ENCODE measurements at places on chromosomes 7 and 10. TPM values are rescaled to one million over a fixed set of nuclear protein-coding genes. Genes with fewer than 3 reads are reported as not detected.

- peaks cover 17% of the 10 kb centered on the region for H3K4me1 ChIP-seq
- DNase-seq: no peak
- peaks cover 2% of the 10 kb centered on the region for H3K36me3 ChIP-seq
These were observed 199.2 kb downstream of the PHF14 start for GRCh38 chr7:11172835-11173234.

FFAR4 gene
- not detected for total RNA-seq

CCT6A gene
- 237 TPM for total RNA-seq

GRCh38 chr7:159218170-159218569 is 73.5 kb upstream of the VIPR2 start:
- H3K4me1 ChIP-seq: no peaks in the 10 kb centered on the region
- DNase-seq: no peak
- no peaks in the 10 kb centered on the region for H3K36me3 ChIP-seq
- no peak overlapping the region for H3K27ac ChIP-seq

DNA sequence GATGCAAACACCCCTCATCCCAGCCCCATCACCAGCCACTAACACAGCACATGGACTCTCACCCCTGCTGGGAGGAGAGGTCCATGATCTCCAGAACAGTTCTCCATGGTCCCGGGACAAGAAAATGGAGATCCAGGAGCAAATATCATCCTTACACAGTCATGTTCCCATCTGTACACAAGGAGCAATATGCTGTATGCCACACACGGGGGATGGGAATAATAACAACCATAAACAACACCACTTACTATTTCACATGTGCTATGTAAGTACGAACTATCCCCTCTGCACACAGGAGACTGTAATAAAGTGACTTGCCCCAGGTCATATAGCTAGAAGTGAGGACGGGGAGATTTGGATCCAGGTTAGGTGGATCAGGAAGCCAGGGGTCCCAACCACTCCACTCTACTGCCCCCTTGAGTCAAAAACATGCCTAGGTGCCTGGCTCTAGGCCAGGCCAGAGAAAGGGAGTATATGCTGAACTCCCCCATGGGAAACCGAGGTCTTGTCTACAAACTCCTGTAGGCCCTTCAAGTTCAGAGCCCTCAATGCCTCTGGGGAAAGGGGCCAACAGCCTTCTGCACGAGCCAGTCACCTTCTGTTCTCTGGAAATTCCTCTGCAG is 34.1 kb downstream of the LRRC20 start:
- peak; percentile 57 for DNase-seq
- no peaks in the 10 kb centered on the region for H3K27me3 ChIP-seq
- H3K4me3 ChIP-seq: no peak overlapping the region
- no peaks in the 10 kb centered on the region for H3K4me1 ChIP-seq
- H3K27ac ChIP-seq: no peak overlapping the region

DNA sequence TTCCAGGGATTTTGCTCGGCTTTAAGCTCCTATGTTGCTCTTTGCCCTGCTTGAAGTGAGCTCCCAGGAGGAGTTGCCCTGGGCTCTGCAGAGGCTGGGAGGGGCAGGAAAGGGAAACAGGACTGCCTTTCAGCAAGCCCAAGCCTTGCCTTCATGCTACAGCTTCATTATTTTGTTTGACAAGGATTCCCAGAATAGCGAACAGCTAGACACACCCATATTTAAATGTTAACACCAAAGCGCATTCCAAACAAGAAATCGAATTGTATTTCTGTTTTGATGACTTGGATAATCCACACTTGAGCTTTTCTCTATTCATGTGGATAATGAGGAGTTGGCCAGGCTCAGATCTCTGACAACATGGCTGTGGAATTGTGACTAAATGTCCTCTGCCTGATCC is 6.3 kb downstream of the KIAA1217 start:
- no peak for DNase-seq
- peaks cover 27% of the 10 kb centered on the region for H3K27me3 ChIP-seq
- H3K4me1 ChIP-seq: peaks cover 4% of the 10 kb centered on the region
- H3K36me3 ChIP-seq: no peaks in the 10 kb centered on the region

DNA sequence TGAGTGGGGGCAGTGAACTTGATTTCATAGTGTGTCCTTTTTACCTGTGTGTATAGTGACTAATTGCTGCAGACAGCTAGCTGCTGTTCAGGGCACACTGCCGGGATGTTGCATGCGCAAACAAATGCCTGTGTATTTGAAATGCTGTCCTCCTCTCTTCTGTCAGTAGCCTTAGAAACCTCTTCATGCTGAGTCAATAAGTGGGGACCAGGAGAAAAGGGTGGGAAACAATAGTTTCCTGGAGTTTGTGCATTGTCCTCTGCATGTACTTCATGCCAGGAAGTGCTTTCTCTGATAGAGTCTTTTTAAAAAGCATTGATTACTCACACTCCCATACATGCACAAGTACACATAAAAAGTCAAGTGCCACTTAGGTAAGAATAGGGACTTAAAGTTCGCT is 1183.7 kb upstream of the CELF2 start:
- no peak overlapping the region for H3K4me3 ChIP-seq
- H3K27ac ChIP-seq: no peak overlapping the region
- DNase-seq: no peak

- no peaks in the 10 kb centered on the region for H3K4me1 ChIP-seq
- no peaks in the 10 kb centered on the region for H3K27me3 ChIP-seq
- H3K4me3 ChIP-seq: no peak overlapping the region
- H3K27ac ChIP-seq: no peak overlapping the region
These were observed 335.3 kb downstream of the MAGI2 start for GRCh38 chr7:79118143-79118542.

CPA2 gene
- 0.18 TPM for total RNA-seq

DNA sequence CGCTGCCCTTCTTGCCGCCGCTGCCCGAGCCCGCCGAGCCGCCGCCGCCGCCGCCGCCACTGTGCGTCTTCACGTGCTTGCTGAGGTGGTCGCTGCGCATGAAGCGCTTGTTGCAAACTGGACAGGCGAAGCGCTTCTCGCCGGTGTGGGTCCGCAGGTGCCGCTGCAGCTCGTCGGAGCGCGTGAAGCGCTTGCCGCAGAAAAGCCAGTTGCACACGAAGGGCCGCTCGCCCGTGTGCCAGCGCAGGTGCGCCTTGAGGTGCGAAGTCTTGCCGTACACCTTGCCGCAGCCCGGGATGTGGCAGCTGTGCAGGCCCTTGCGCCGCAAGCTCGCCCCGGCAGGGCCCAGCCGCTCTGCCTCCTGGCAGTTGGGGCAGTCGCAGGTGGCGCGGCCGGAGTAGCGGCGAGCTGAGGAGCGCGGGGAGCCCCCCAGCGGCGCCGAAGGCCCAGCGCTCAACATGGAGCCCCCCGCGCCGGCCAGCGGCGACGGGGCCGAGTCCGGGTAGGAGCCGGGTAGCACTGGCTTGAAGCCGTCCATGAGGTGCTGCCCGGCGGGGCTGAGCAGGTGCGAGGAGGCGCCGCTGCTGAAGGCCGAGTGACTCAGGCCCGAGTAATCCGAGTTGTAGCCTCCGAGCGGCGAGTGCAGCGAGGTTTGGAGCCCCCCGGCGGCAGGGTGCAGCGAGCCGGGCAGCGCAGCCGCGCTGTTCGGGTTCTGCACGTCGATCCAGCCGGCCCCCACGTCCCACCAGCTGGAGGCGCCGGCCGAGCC is 2.1 kb downstream of the SP8 start:
- H3K27me3 ChIP-seq: peaks cover 62% of the 10 kb centered on the region
- H3K4me1 ChIP-seq: peaks cover 24% of the 10 kb centered on the region
- H3K27ac ChIP-seq: no peak overlapping the region

ADIRF gene
- total RNA-seq: not detected

DNA sequence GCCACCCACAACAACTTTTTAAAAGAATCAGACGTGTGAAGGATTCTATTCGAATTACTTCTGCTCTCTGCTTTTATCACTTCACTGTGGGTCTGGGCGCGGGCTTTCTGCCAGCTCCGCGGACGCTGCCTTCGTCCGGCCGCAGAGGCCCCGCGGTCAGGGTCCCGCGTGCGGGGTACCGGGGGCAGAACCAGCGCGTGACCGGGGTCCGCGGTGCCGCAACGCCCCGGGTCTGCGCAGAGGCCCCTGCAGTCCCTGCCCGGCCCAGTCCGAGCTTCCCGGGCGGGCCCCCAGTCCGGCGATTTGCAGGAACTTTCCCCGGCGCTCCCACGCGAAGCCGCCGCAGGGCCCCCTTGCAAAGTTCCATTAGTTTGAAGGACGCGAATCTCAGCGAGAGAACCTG is 461 bp upstream of the HTRA1 start:
- H3K4me1 ChIP-seq: peaks cover 9% of the 10 kb centered on the region
- peak overlapping the region; percentile 6 for H3K4me3 ChIP-seq
- no peak overlapping the region for H3K27ac ChIP-seq
- peaks cover 58% of the 10 kb centered on the region for H3K27me3 ChIP-seq
- H3K36me3 ChIP-seq: no peaks in the 10 kb centered on the region

GRCh38 chr10:79202188-79203013 is 133.6 kb downstream of the ZMIZ1 start:
- peaks cover 3% of the 10 kb centered on the region for H3K36me3 ChIP-seq
- H3K4me3 ChIP-seq: no peak overlapping the region
- H3K27ac ChIP-seq: no peak overlapping the region
- H3K4me1 ChIP-seq: no peaks in the 10 kb centered on the region
- peak; percentile 70 for DNase-seq

GPR15LG gene
- not detected for total RNA-seq

- H3K27ac ChIP-seq: no peak overlapping the region
- peaks cover 3% of the 10 kb centered on the region for H3K27me3 ChIP-seq
- no peak for DNase-seq
These were observed 1.5 kb downstream of the CYP3A7 start for GRCh38 chr7:99733448-99733847.

- no peaks in the 10 kb centered on the region for H3K36me3 ChIP-seq
- no peak overlapping the region for H3K4me3 ChIP-seq
- peaks cover 19% of the 10 kb centered on the region for H3K27me3 ChIP-seq
- no peak for DNase-seq
- H3K27ac ChIP-seq: no peak overlapping the region
These were observed 84.4 kb upstream of the FAM171A1 start for GRCh38 chr10:15455456-15455855.

GRCh38 chr7:47308808-47309207 is 273.1 kb downstream of the TNS3 start:
- H3K27ac ChIP-seq: no peak overlapping the region
- no peaks in the 10 kb centered on the region for H3K36me3 ChIP-seq
- H3K4me3 ChIP-seq: no peak overlapping the region
- DNase-seq: no peak
- no peaks in the 10 kb centered on the region for H3K4me1 ChIP-seq

SLC26A3 gene
- not detected for total RNA-seq

CAMK1D gene
- total RNA-seq: 16.3 TPM

- H3K4me1 ChIP-seq: no peaks in the 10 kb centered on the region
- H3K27ac ChIP-seq: no peak overlapping the region
- H3K27me3 ChIP-seq: no peaks in the 10 kb centered on the region
- no peak for DNase-seq
These were observed 251.2 kb upstream of the GRB10 start for GRCh38 chr7:51033727-51034520.

DNA sequence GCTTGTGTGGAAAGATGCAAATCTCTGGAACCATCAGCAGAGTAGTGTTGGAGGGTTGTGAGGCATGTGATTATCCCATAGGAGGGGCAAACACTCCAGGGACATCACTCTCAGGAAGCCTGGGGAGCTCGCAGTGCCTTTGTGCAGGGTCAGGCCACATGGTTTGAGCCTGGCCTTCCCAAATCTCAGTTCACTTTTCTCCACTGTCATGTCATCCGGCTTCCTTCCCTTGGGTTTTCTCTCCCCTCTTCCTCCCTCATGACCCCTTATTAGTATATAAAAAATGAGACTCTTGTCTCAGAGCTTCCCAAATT is 20.4 kb downstream of the TSPAN14 start:
- H3K4me3 ChIP-seq: no peak overlapping the region
- H3K36me3 ChIP-seq: peaks cover 51% of the 10 kb centered on the region
- peak overlapping the region; percentile 91 for H3K27ac ChIP-seq
- H3K4me1 ChIP-seq: peaks cover 86% of the 10 kb centered on the region
- DNase-seq: no peak

- H3K36me3 ChIP-seq: peaks cover 89% of the 10 kb centered on the region
- DNase-seq: no peak
- no peaks in the 10 kb centered on the region for H3K27me3 ChIP-seq
- peak overlapping the region; percentile 61 for H3K4me3 ChIP-seq
These were observed 47.8 kb downstream of the IKZF1 start for GRCh38 chr7:50352282-50352681.

- no peak for DNase-seq
- H3K4me3 ChIP-seq: no peak overlapping the region
- no peaks in the 10 kb centered on the region for H3K27me3 ChIP-seq
- H3K36me3 ChIP-seq: no peaks in the 10 kb centered on the region
- H3K27ac ChIP-seq: no peak overlapping the region
- H3K4me1 ChIP-seq: peaks cover 2% of the 10 kb centered on the region
These were observed 13.1 kb upstream of the SAMD9L start for GRCh38 chr7:93161181-93161762.

DNA sequence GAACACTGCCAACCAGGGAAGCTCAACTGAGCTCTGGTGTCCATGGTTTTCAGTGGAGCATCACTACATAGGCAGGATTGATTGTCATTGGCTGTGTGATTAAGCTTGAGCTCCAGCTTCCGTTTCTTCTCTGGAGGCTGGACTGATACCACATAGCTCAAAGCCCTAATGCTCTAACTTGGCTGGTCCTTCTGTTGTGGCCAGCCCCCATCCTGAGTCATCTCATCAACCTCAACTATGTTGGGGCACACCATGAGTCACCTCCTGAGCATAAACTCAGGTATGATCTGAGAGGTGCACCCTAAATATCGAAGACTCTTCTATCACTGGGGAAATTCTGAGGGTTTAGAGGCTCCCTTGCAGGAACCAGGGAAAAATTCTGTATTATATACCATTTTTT is 114.5 kb upstream of the INHBA start:
- no peaks in the 10 kb centered on the region for H3K36me3 ChIP-seq
- peak; percentile 15 for DNase-seq
- H3K27me3 ChIP-seq: peaks cover 19% of the 10 kb centered on the region
- H3K4me3 ChIP-seq: no peak overlapping the region
- H3K4me1 ChIP-seq: peaks cover 4% of the 10 kb centered on the region

TNS3 gene
- total RNA-seq: 0.11 TPM

All from activated CD4-positive, alpha-beta T cell treated with anti-CD3 and anti-CD28 coated beads for 36 hours (primary cell).